Breast epithelium (tissue), 4 donors: ENCODE measurements at places on chromosomes 3 and 15. TPM values are rescaled to one million over a fixed set of nuclear protein-coding genes. Genes with fewer than 3 reads are reported as not detected.

GRCh38 chr3:164806188-164806587 lies 272.1 kb downstream of the SI start:
- H3K4me3 ChIP-seq: no peak overlapping the region
- no peaks in the 10 kb centered on the region for H3K27me3 ChIP-seq
- H3K27ac ChIP-seq: no peak overlapping the region

DNA sequence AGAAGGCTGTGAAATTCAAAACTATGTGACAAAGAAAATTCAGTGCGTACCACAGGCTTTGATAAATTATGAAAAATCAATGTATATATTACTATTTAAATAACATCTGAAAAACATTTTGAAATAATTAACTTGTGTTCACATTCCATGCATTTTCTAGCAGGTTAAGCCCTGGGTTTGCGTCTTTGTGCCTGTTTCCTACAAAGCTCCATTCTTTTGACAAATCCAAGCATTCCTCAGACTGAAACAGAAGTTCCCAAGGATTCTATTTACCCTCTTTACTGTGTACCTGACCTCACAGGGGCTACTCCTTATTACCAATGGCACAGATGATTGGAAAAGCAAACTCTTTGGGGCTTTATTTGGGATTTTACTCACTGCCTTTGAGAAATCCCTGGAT lies 1.9 kb downstream of the PAQR9 start:
- H3K27ac ChIP-seq: no peak overlapping the region
- no peak overlapping the region for H3K4me3 ChIP-seq
- DNase-seq: no peak
- peaks cover 3% of the 10 kb centered on the region for H3K27me3 ChIP-seq

Gene ADIPOQ
- 2,151 TPM for total RNA-seq

Gene CDCP1
- 11.3 TPM for total RNA-seq

GRCh38 chr3:169710619-169711018 lies 47.1 kb upstream of the MECOM start:
- no peaks in the 10 kb centered on the region for H3K36me3 ChIP-seq
- H3K27me3 ChIP-seq: no peaks in the 10 kb centered on the region
- H3K27ac ChIP-seq: no peak overlapping the region
- H3K4me3 ChIP-seq: no peak overlapping the region
- no peaks in the 10 kb centered on the region for H3K4me1 ChIP-seq

DNA sequence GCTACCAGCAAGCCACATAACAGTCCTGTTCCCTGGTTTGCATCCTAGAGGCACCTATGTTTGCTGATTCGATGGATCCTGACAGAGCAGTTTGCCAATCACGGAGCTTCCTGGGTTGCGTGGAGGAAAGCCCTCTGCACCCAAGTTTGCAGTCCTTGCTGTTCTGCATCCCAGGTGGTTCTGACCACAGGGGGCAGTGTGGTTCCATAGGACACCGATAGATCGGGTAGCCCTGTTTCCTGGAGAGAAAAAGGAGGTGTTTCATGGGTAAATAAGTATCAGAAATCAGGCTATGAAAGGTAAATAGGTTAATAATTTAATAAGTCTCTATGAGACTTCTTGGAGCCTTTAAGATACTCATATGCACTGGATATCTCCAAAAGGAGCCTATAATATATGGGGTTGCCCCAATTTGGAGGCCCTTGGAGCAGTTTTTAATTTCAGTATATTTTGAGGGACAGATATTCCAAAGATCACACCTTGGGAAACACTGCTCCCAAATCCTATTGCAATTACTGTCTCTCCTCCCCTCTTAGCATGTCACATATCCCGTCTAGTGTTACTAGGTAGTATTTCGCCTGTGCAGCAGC lies 194.6 kb upstream of the TPM1 start:
- H3K4me3 ChIP-seq: no peak overlapping the region
- no peaks in the 10 kb centered on the region for H3K36me3 ChIP-seq
- no peak for DNase-seq
- H3K4me1 ChIP-seq: no peaks in the 10 kb centered on the region

GRCh38 chr3:20528180-20528770 lies 342.3 kb upstream of the SGO1 start:
- H3K36me3 ChIP-seq: no peaks in the 10 kb centered on the region
- H3K27ac ChIP-seq: no peak overlapping the region
- no peak for DNase-seq
- H3K4me3 ChIP-seq: no peak overlapping the region
- H3K4me1 ChIP-seq: no peaks in the 10 kb centered on the region
- no peaks in the 10 kb centered on the region for H3K27me3 ChIP-seq

- H3K27me3 ChIP-seq: peaks cover 8% of the 10 kb centered on the region
- H3K4me1 ChIP-seq: no peaks in the 10 kb centered on the region
- H3K27ac ChIP-seq: no peak overlapping the region
- no peaks in the 10 kb centered on the region for H3K36me3 ChIP-seq
- DNase-seq: no peak
Measured at GRCh38 chr15:28890711-28891495, 5.1 kb downstream of the APBA2 start.

Gene OCA2
- total RNA-seq: 0.66 TPM

Gene ACVR2B
- 4.0 TPM for total RNA-seq
